ENCODE measurements at places on chromosomes 6 and 20.
A peak's percentile ranks its signal among the peaks of the same experiment; 100 is the strongest.

- DNase-seq = no peak
Measured at GRCh38 chr20:24768201-24768636, 180.8 kb upstream of the CST7 start.

DNA sequence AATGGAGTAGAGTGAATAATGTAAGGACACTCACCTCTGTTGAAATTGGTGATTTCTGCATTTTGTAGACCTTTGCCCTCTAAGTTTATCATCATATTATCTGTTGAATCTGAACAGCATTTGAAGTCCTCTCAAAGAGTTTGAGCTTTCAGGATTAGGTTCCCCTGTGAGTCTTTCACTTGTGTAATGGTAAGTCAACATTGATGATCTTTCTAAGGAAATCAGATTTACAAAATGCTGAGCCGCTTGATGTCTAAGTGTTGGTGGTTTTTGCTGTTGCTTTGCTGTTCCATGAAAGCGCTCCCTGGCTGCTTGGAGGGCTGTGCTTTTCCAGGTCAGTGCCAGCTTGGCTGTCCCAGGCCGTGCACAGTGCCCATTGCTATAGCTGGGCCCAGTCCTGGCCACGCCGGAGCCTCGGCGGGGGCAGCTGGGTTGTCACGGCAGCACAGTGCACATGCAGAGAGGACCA is 33.8 kb upstream of the KIF25 start:
- no peak for DNase-seq

DNA sequence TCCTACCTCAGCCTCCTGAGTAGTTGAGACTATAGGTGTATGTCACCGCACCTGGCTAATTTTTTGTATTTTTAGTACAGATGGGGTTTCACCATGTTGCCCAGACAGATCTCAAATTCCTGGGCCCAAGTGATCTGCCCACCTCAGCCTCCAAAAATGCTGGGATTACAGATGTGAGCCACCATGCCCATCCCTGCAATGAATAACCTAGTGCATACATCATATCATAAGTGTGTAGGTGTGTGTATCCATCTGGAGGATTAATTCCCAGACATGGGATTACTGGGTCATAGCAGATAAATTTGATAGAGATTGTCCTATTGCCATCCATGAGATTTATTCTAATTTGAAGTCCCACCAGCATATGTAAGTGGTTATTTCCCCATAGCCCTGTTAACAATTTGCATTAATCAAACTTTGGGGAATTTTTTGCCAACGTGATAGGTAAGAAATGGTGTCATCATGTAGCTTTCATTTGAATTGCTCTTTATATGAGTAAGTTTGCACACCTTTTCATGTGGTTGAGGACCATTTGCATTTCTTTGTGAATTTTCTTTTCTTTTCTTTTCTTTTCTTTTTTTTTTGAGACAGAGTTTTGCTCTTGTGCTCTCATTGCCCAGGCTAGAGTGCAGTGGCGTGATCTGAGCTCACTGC is 29.9 kb upstream of the BACH2 start:
- DNase-seq = no peak

DNA sequence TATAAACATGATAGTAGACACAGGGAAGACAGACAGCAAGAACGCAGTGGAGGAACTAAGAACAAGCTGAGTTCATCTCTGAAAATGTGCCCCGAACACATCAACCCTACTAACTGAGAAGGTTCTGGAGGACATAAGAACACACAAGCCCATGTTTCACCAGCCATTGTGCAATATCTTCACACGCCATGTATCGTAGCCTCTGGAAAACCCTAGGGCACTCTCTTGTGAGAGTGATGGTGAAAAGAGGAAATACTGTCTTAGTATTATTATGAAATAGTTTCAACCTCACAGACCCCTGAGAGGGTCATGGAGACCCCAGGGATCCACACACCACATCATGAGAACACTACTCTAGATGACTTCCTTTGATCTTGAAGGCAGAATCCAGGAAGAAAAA is 26.1 kb upstream of the FOXF2 start:
- no peak for DNase-seq

DNA sequence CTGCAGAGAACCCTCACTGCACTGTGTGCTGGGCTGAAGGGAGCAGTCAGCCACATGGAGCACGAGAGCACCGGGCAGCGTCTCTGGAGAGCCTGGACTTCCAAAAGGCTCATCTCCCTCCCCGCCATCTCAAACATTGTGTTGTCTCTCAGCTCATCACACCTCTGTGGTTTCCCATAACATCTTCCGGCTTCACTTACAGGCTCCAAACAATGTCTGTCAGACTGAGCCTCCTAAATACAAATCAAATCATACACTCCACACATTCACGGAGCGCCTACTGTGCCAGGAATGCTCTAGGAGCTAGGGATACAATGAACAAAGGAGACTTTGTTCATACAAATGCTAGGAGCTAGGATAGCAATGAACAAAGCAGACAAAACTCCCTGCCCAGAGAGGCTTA is 398.0 kb downstream of the RNGTT start:
- no peak for DNase-seq

DNA sequence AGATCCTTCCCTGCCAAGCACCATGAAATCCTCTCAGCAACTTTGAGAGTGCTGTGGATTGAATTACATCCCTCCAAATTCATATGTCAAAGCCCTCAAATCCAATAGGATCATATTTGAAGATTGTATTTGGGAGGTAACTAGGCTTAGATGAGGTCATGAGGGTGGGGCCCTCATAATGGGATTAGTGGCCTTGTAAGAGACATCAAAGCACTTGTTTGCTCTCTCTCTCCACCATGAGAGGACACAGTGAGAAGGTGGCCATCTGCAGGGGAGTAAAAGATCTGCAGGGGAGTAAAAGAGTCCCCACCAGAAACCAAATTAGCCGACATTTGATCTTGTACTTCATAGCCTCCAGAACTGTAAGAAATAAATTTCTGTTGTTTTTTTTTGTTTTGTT is 298.2 kb downstream of the SAMD5 start:
- no peak for DNase-seq

DNA sequence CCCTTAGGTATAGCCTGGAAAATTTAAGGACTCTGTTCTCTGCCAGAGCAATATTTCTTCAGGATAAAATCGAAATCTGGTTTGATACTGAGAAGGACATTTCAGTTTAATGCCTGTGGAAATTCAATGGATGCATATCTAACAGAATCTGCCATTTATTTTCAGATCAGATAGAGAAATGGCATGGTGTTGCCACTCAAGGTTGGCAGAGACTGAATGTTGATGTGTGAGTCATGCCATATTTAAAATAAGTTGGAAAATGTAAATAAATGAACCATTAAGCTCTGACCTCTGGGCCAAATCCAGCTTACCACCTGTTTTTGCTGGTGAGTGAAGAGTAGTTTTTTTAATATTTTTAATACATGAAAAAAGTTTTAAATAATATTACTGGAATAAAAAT is 594.6 kb downstream of the DOK5 start:
- no peak for DNase-seq

DNA sequence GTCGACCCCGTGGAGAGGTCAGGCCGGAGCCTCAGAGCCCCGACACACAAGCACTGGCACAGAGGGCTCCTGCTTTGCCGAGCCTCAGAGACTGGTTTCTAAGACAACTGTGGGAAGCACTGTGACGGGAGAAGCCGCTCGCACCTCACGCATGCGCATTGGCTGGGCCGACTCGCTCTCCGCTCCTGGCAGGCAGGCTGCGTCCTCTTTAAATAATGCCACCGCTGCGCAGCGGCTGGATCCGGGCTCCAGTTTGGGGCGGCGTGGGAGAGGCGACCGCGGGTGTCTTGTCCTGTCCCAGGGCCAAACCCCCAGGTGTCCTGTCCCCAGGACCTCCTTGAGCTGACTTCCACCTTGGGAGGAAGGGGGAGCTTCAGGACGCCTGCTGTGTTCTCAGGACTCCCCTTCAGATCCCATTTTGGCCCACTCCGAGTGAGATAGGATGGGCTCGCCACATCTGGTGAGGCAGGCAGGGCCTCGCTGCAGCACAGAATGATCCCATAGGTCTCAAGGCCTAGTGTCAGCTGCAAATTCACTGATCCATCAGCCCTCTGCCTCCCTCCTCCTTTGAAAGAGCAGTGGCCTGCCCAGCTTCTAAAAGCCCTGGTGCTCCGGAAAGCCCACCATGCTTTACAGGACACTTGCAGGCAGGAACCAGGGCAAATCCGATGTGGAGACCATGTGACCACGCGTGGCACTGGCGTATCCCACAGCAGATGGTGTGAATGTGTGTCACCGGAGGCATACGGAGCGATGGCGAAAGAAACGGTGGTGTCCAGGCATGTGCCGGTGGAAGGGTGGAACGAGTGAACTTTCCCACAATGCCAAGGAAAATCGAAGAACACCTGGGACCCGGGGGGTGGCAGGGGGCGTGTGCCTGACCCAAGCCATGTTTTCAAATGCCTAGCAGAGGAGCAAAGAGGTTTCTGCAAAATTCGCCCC is 169.3 kb upstream of the ZNF337 start:
- DNase-seq = peak; percentile 63

DNA sequence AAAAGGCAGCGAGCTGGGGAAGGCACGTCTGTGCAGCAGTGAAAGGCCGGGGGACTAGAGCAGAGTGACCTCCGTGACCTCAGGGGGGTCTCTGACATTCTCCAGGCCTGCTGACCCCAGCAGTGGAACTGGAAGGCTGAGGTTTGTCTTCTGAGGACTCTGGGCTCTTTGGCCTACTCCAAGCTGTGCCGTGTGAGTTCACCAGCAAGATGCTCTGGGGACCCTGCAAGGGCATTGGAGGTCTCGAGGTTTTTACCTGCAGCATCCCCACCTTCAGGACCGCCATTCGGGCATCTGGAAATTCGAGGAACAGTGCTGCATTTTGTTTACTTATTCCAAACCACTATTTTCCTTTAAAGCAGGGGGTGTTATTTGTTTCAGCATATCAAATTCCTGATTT is 140.9 kb downstream of the PHACTR3 start:
- no peak for DNase-seq

- no peak for DNase-seq
Measured at GRCh38 chr6:1024587-1024986, 287.3 kb upstream of the FOXQ1 start.

- DNase-seq = peak; percentile 3
Measured at GRCh38 chr20:33554914-33555420, 65.1 kb downstream of the CBFA2T2 start.

GRCh38 chr20:19913349-19913748 is 103.8 kb upstream of the NAA20 start:
- no peak for DNase-seq

- no peak for DNase-seq
Measured at GRCh38 chr6:52284131-52284459, 447 bp downstream of the MCM3 start.

DNA sequence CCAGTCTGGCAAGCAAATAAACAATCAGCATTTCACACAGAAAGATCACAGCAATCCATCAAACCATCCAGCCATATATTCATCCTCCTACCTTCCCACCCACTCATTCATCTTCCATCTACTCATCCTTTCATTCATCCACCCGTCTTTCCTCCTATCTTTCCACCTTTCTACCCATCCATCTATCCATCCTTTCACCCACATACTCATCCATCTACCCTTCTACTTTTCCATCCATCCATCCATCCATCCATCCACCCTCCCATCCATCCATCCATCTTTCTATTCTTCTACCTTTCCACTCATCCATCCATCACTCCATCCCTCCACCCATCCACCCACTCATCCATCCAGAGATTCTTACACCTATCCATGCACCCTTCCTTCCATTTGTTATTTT is 49.3 kb downstream of the KIAA0319 start:
- no peak for DNase-seq

DNA sequence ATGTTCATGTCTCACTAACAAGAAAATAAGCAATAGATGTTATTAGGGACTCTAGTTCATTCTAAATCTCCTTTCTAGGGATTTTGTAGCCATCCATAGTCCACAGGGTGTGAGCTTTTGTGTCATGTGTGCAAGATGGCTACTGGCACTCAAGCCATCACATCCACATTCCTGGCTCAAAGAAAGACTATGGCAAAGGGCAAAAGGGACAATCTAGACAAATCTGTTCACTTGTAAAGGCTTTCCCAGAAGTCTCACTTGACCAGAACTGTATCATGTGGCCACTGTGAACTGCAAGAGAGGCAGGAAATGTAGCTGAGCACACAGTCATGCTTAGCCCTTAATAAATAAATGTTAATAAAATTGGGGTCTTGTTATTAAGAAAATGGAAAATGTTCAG is 212.6 kb upstream of the EXOC2 start:
- DNase-seq = no peak

DNA sequence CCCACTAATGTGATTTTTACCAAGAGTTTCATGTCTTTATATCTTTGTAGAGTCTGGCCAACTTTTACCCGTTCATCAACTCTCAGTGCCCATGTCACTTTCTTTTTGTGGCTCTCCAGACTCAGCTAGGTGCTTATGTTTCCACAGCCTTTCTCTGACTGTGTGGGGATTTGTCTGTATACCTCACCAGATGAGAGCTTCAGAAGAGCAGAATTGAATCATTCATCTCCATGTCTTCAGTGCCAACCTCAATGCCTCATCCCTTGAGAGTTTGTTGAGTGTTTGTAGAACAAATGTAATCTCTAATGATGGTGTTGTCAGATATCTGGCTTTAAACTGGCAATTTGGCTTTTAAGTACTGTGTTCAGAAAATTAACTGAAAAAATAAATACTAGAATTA is 16.8 kb upstream of the CCN2 start:
- DNase-seq = no peak

DNA sequence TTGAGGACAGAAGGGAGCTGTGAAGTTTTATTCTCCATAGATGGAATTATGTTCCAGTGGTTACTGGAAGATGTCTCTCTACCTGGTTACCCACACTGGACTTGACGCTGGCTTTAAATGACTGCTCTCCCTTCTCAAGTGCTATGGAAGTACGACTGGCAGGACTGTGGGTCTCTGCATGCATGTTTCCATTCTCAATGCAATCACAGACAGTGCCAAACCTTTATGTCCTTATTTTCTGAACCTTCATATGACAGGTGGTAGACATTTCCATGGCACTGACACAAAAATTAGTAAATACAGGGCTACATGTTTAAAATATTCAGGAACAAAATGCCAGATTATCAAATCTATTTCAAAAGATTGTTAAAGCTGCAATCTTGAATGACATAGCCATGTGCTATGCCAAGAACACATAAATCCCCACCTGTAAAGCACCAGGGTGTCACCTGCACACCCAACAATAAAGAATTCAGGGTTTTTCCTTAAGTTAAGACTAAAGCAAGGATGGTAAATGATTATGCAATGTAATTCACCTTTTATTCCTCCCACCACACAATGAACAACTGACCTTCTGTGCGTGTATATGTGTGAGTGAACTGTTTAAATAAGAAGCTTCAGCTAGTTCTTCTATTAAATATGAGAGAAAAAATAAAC is 153.3 kb upstream of the ENPP5 start:
- no peak for DNase-seq

DNA sequence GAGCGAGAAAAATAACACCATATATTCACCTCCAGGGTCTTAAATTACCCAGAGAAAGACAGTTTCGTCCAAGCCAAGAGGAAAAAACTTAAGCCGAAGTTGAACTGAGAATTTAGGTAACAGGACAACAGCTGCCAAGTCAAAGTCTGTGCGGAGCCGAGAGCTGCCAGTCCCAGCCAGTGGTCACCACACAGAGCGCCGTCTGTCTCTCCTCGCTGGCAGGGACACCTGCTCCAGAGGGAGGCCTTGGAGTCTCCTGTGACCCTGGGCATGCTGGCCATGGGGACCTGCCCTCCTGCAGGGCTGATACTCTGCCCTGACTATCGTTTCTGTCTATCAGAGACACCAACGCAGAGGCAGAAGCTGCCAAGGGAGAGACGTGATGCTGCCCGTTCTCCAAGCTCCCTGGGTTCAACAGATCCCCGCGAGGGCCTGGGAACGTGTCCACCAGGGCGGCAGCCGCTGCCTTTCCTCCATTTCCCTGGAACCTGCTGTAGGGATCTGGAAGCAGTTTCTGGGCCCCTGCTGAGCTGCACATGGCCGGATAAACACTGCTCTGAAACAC is 341.3 kb downstream of the SMOC2 start:
- DNase-seq = no peak

- no peak for DNase-seq
Measured at GRCh38 chr6:168299541-168300511, 19.8 kb downstream of the DACT2 start.

Measured in stimulated activated CD4-positive, alpha-beta T cell treated with anti-CD3 and anti-CD28 coated beads, Interleukin-15, amount 100 ng/mL, for 1 hour (primary cell).